ENCODE measurements at places on chromosomes 4 and X.

GRCh38 chr4:71732706-71733105 is 51.2 kb downstream of the GC start:
- no peak for DNase-seq

GRCh38 chrX:21373637-21374162 is 518 bp upstream of the CNKSR2 start:
- DNase-seq = peak; percentile 49

- peak; percentile 16 for DNase-seq
These were observed 107.5 kb upstream of the ACSL4 start for GRCh38 chrX:109840585-109840984.

- DNase-seq = peak; percentile 22
These were observed 2.2 kb downstream of the RNF150 start for GRCh38 chr4:141130947-141131605.

GRCh38 chr4:150250998-150251651 is 172.9 kb downstream of the DCLK2 start:
- DNase-seq = no peak

- DNase-seq = no peak
These were observed 327.5 kb downstream of the BMPR1B start for GRCh38 chr4:95085124-95085833.

- no peak for DNase-seq
These were observed 4.0 kb downstream of the SLC2A9 start for GRCh38 chr4:10017037-10017893.

GRCh38 chr4:6327220-6327917 is 57.7 kb downstream of the WFS1 start:
- no peak for DNase-seq

GRCh38 chrX:148229801-148230303 is 248.7 kb downstream of the FMR1NB start:
- no peak for DNase-seq

DNA sequence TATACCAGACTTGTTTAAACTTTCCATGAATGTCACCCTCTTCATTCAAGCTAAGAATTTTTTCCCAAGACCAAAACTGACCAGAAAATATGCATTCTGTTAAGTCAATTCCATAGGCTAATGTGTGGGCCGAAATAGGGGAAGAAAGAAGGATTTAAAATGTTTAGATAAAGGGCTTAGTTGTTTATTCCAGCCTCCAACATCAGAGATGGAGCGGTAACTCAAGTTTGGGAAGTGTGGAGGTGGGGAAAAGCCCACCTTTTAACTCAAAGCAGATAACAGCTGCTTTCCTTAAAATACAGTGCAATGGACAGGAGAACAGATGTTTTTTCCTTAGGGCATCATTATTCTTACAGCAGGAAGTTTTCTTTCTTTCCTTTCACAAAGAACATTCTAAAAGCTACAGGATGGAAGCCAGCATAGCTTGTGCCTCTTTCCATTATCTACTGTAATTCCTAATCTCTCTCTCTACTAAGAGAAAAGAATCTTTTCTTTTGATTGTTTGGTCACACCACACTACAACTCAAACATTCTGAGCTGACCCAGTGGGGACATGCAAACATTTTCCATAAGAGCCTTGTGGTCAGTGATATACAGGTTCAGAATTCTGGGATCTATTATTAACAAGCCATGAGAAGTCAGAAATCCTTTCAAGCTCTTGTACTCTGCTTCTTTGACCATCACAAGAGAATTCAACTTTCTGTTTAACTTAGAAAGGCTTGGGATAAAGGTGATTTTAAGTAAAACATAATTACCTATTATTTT is 101.6 kb downstream of the PDE5A start:
- DNase-seq = no peak

DNA sequence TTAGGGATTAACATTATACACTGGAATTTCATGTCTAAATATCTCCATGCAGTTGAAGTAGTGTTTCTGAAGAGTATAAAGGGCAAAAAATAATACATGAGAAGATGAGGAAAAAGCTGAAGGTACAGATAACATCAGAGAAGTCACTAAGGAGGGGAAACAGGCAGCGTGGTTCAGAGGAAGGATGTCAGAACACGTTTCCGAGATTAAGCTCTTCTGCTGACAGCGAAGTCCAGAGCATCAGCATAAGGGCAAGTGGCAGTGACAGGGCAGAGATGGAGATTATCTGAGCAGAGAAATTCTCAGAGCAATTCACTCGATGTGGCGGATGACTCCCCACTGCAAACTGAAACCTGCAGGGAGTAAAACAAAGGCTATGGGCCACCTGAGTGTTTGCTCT is 443.2 kb upstream of the FRG1 start:
- DNase-seq = no peak

GRCh38 chr4:40553995-40554394 is 75.7 kb downstream of the RBM47 start:
- no peak for DNase-seq

GRCh38 chr4:146506272-146506671 is 15.5 kb downstream of the SLC10A7 start:
- no peak for DNase-seq

GRCh38 chr4:1718095-1718850 is 2.9 kb downstream of the TMEM129 start:
- DNase-seq = no peak

- DNase-seq = no peak
These were observed 508.7 kb upstream of the FMR1 start for GRCh38 chrX:147403040-147403439.

All from NCI-H446 (cell line).